ENCODE measurements at places on chromosomes 4 and X.

- no peak for DNase-seq
Measured at GRCh38 chr4:157521906-157522305, 301.4 kb downstream of the GRIA2 start.

GRCh38 chr4:124025000-124025399, 628.4 kb downstream of the SPRY1 start:
- no peak for DNase-seq

DNA sequence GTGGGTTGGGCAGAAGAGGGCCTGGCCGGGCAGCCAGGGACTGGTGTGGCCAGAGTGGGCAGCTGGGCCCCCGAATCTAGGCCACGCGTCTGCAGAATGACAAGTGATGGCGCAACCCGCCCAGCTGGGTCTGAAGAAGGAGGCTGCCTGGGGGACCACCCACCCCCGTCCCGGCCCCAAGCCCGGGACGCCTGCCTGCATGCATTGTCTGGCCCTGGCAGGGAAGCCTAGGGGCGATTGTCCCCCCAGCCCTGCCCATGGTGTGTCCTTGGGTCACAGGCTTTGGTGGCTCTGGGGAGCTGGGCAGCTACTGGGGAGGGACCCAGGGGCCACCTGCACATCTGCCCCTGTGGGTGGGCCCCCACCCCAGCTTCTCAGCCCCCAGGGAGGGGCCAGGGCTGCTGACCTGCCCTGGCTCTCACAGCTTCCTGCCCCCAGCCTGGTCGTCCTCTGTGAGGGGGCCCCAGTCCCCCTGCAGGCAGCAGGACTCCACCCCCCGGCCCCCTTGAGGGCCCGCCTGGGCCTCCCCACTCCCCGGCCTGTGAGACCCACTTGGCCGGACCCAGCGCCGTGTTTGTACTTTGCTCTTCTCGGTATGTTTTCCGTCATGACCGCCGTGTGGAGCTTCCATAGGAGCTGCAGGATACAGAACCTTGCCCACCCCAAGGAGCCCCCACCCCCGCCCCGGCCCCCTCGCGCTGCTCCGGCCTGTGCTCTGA, 4.9 kb downstream of the FGFR3 start:
- no peak for DNase-seq

- no peak for DNase-seq
Measured at GRCh38 chr4:139957986-139958738, 195.8 kb downstream of the MAML3 start.

GRCh38 chr4:107255596-107255995, 219.5 kb upstream of the DKK2 start:
- no peak for DNase-seq

DNA sequence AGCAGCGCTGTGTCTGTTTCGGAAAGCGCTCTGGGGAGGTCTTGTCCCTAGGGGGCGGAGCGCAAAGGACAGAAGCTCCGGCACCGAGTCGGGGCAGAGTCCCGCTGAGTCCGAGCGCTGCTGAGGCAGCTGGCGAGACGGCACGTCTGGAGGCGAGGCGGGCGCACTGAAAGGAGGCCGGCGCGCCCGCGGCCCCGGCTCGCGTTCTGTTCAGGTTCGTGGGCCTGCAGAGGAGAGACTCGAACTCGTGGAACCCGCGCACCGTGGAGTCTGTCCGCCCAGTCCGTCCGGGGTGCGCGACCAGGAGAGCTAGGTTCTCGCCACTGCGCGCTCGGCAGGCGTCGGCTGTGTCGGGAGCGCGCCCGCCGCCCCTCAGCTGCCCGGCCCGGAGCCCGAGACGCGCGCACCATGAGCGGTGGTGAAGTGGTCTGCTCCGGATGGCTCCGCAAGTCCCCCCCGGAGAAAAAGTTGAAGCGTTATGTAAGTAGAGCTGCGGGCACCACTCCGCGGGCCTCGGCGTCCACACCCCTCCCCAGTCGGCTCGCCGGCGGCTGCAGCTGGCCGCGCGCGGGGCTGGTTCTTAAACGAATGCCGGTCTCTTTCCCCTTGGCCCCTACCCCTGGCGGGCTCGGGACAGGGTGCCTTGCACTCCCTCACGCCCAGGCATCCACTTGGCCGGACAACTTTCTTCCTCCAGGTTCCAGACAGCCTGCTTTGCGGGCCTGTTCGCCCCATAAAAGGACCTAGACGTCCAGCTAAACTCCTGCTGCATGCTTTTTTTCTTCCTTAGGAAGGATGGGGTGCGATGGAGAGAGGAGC, at the start of gene GAB1:
Gene GAB1, plus strand, starts transcription at position 96 of the 819 bp plus-strand sequence. Its CDS starts 313 bp downstream, at position 409.
- peak; percentile 66 for DNase-seq

- DNase-seq: peak; percentile 25
Measured at GRCh38 chrX:69387567-69388487, 116.3 kb upstream of the NALF2 start.

DNA sequence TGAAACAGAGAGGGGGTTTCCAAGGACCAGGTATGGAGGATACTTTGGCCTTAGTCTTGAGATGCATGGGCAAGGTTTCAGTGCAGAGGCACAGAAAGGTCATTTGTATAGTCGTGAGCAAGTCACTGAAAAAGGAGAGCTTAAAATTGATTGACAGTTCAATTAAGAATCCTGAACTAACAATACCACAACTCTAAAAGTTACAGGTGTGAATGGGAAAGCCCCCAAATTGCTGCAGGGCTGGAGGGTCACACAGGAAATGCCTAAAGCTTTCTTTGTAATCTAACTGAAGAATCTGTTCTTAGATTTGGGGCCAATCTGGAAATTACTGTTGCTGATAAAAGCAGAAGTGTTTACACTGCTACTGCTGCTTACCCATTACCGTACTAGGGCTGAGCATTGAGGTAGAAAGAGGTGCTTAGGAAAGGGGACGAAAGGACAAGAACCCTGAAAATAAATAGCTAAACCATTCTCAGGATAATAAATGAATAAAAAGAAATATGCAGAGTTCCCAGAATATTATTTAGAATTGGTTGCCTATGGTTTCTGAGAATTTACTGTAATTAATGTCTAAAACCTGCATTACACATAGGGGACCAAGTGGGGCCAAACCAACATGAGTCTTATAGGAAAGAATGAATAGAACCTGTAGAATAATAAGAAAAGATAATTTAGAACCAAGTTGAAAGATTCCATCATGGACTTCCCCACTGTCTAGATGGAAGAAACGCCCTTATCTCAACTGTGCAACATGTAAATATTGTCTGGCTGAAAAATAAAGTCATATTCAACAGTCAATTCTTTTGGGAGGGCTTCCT, 91.9 kb upstream of the PPP1R2C start:
- DNase-seq: no peak

- no peak for DNase-seq
Measured at GRCh38 chr4:141599853-141600252, 36.5 kb upstream of the IL15 start.

DNA sequence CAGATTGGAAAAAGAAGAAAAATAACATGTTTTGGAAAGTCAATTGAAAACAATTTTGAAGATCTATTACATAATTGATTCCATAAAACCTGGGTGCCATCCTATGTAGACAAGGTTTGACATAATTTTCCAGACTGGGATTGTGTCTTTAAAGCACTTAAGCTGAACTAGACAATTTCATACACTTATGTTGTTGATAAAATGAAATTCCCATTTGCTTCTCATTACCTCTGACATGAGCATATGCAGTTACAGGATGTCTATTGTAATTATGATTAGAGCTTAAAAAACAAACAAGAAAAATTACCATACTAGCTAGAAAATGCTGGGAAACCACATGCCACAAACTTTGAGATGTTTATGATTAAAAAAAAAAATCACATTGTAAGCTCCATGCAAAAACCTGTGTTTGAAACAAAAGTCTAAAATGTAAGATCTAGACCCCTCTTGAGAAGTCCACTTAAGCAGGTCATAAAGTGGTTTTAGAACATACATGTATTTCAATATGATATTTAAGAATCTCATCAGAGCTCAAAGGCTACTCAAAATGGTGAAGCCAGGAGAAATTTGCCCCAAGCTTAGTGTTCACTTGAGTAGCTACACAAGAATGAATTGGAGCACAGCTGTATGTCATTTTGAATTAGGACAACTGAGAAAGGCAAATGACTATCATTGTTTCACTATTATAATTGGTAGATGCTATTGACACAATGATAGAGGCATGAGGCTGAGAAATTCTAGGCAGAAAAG, 181.1 kb upstream of the PABPC4L start:
- DNase-seq: no peak

- no peak for DNase-seq
Measured at GRCh38 chr4:54658252-54659093, 716 bp downstream of the KIT start.

- no peak for DNase-seq
Measured at GRCh38 chr4:99885063-99885664, 9.1 kb downstream of the LAMTOR3 start.

DNA sequence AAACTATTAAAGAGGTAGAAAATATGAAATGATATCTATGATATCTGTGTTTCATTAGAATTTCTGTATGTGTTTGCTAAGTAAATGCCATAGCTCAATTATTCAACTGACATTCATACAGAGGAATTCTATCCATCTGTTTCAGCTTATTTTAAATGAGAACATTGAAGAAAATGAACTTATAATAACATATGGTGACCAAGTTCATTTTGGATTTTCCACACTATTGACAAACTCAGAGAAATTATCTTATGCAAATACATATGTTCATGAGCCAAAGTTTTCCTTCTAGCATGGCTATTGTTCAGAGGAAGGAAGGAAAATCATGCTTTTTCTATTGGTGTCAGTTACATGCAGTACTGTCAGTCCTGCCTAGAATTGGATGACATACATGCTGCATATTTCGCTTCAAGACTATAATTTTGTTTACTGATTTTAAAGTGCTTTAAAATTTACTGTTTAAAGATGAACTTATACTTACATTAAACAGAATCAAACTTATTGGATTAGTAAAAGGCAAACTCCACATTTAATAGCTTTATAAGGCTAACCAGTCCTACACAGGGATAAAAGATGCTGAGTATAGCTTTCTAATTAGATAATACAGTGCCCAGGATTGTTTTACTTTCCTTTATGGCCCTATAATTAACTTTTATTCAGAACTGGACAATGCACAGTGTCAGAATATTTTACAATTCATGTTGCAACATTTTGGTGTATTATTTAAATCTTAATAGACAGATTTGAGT, 646.2 kb downstream of the TRAM1L1 start:
- DNase-seq: no peak

- no peak for DNase-seq
Measured at GRCh38 chr4:169765835-169766234, 8.1 kb upstream of the HPF1 start.

- DNase-seq: no peak
Measured at GRCh38 chrX:109654516-109655109, 29.6 kb upstream of the KCNE5 start.

DNA sequence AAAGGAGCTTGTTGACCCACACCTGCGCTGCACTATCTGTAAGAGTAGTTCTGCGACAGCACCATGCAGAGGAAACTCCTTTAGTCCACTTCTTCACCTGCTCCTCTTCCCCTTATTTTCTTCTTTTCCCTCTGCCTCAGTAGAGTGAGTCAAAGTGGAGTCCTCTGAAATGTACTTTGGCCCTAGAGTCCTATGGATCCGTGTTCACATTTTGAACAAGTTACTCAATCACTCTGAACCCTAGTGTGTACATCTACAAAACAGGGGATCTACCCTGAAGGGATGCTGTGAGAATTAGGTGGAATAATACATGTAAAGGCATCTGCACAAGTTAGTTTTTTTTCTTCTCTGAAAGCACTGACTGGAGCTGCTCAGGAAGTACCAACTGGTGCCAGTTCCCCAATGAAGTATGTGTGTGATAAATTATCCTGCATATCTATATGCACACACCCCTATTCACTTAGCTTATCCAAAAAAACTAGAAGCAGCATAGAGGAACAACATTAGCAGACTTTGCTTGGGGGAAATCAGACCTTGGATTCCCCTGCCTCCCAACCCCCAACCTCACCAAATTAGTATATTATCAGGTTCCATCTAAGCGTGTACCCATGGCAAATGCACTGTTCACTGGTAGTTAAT, 118.5 kb upstream of the FAM9C start:
- DNase-seq: no peak

DNA sequence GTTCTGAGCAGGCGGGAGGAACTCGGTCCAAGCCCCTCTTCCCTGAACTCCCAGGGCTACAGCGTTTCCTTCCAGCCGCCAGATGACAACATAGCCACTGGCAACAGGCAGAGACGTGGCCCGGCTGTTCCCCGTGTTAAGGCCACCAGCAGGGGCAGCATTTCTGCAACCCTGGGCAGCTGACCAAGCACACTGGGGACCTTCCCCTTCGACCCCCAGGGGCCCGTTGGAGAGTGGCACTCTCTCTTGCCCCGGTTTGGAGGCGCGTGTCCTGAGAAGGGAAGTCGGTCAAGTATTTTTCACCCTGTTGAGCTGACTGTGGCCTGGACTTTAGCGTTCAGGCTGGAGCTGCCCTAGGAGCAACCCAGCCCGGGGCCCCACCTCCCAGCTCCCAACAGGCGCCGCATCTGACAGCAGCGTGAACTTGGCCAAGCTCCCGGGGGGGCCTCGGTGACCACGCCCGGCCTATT, 37.6 kb downstream of the ZBTB49 start:
- DNase-seq: peak; percentile 1

DNA sequence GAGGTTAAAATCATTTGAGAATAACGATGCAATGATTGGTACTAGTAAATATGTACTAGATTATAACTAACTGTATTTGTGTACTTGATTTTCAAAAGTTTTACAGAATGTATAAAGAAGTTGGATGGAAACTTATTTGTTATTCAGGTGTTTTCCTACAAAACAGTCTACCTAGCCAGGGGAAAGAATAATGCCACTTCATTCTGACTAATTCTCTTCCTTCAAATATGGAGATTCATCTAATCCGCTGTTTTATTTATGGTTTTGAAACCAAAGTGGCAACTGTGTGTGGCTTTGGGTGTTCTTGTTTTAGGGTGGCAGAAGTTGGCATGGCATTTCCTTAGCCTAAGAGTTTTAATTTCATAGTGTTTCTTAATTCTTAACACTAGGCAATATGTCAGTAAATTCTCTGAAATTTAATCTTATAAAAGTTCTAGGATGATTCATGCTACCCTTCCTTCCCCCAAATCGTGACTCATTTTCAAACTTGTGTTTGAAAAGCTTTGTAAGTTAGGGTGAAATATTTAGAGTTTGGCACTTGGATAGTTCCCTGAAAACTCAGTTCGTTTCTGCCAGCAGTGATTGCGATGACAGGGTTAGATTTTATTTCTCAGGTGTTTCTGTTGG, 62.6 kb downstream of the DCLK2 start:
- DNase-seq: no peak

- no peak for DNase-seq
Measured at GRCh38 chr4:3868211-3869173, 102.3 kb downstream of the ADRA2C start.

Measured in right renal pelvis (tissue), 4 donors.